ENCODE measurements at places on chromosomes 12 and 14.

DNA sequence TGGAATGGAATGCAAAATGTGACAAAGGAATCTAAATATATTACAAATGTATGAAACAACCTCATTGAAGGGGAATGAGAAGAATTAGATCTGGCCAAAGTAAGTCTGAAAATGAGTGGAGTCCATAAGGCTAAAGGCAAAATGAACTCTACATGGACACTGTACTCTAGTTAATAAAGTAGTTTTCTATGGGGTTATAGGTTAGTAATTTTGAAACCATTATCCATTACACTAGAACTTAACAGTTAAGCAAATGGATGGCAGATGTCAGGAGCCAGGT lies 222.1 kb downstream of the NUAK1 start:
- no peak for DNase-seq

- DNase-seq = no peak
Observed at GRCh38 chr12:122749569-122750332, 2.9 kb upstream of the DENR start.

DNA sequence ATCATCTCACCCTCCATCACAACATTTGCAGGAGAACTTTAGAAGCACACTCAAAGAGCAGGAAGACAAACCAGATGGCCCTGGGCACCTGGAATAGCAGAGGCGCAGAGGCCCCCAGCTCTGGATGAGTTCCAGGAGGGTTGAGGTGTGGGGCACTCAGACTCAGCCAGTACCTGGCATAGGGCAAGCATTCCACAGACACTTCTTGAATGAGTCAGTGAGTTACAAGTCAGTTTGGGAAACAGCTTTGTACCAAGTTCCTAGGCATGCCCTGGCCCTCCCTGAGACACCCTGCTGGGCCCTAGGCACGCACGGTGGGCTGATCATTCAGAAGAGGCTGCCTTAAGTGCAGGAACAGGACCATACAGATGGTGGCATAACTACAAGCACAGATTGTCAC lies 54.3 kb downstream of the MAP3K9 start:
- no peak for DNase-seq

GRCh38 chr14:33794791-33795305 lies 156.0 kb downstream of the EGLN3 start:
- DNase-seq = no peak

- DNase-seq = no peak
Observed at GRCh38 chr12:50617657-50618056, 112.9 kb downstream of the DIP2B start.

DNA sequence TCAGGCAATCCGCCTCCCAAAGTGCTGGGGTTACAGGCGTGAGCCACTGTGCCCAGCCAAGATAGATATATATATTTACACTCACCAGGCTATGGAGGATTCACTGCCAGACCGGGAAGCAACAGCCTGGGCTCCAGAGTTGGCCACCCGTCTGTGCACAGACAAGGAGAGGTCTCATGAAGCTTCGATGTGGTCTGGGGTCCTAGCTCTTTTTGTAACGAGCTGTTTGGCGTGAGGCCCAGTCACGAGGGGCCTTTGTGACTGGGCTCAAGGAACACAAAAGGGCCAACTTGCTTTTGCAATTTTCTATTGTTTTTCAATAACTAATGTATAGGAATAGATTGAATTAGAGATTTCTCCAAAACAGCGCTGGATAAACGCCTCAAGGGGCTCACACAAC lies 77.6 kb upstream of the EIF5 start:
- DNase-seq = no peak

DNA sequence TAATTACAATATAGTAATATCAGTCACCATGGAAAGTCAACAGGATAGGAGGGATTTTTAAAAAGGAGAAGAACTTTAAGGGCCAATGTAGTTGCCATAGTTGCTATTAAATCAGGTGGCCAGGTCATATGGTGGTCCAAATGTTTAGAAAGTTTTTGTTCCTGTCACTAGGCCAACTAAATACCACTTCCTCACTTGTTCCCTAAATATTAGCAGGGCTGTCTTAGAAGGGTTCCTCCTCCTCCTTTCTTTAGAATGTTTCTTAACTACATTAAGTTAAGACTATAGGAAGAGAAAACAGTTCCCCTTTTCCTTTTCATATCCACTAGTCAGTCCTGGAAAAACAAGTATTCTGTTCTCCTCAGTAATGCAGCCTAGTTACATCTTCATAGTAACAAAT lies 50.3 kb downstream of the MON2 start:
- no peak for DNase-seq

All from mesenteric fat pad (tissue), 1 donor.